ENCODE measurements at places on chromosomes 1 and 21.

- no peak for DNase-seq
Measured at GRCh38 chr1:186178426-186179043, 196.5 kb downstream of the TPR start.

- DNase-seq, result peak; percentile 52
Measured at GRCh38 chr1:201537891-201538611, 876 bp upstream of the NAV1 start.

DNA sequence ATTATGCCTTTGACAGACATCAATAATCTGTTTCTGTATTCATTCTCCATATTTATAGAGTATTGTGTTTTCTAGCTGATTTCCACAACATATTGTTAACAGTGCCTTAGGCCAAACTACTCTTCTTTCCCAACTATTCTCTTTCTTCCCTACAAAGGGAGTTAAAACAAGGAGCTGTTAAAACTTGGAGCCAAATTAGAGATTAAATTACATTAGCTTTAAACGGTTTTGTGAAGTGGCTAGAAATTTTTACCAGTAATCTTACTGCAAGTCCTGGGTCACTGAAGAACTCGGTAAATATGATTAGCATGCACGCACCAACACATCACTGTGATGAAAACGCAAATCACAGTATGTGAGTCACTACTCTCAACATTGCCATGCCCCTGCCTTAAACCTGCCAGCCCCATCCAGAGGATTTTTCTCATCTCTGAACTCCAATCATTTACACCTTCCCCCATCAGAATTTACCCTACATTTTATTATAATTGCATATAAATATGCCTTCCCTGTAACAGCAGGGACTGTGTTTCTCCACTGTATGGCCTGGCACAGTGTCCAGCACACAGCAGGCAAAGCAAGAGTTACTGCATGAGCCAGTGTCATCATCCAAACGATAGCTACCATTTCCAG is 1.5 kb upstream of the PRDX6 start:
- DNase-seq, result no peak

DNA sequence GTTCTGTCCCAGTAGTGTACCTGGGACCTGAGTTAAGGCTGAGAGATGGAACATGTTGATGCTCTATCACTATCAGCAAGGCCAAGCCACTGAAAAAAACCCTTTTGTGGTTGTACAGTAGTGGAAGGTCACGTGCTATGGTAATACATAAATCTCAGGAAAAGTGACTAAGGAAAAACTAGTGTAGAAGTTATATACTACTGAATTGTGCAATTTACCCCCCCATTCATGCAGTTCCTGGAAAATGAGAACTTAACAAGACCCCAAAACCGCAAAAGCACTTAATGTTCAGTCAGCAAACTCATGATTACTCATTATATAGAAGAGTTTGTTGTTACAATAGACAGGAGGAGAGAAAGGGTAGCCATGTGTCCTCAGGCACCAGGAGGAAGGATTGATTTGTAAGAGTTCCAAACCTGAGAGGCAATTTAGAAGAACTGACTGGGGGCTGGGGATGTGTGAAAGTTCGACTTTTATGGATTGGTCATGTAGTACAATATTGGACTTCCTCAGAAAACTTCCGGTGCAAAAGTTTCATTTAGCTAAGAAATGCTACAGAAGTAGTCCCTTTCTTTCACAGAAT is 91.6 kb downstream of the RGL1 start:
- DNase-seq, result no peak

DNA sequence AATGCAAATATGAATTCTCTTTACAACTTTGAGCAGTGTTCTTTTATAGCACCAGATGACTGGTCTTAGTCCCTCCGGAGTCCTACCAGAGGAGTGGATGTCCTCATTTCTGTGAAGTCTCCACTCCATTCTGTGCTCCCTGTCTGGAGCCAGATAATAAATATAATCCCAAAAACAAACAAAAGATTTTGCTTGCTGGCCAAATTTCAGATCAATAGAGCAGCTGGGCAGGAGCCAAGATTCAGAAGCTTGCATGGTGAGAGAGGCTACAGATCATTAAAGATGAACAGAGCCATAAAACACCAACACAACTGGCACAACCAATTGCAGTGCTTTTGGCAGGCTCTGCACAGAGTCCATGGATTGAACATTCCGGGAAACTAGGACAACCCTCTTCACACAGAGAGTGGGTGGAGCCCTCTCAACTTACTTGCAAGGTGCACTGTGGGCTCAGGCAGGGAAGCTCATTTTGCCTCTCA is 231.5 kb upstream of the SNX7 start:
- DNase-seq, result no peak
